ENCODE measurements at places on chromosomes 2 and 18.

GRCh38 chr2:24404491-24404921 is 44.2 kb upstream of the ITSN2 start:
- DNase-seq = peak; percentile 33
- peaks cover 8% of the 10 kb centered on the region for H3K4me1 ChIP-seq
- no peaks in the 10 kb centered on the region for H3K27me3 ChIP-seq
- no peak overlapping the region for H3K27ac ChIP-seq
- H3K4me3 ChIP-seq = no peak overlapping the region

GRCh38 chr2:222747526-222748160 is 76.2 kb downstream of the MOGAT1 start:
- no peak for DNase-seq
- no peak overlapping the region for H3K4me3 ChIP-seq
- H3K27me3 ChIP-seq = no peaks in the 10 kb centered on the region
- H3K27ac ChIP-seq = no peak overlapping the region
- no peaks in the 10 kb centered on the region for H3K36me3 ChIP-seq
- no peaks in the 10 kb centered on the region for H3K4me1 ChIP-seq

DNA sequence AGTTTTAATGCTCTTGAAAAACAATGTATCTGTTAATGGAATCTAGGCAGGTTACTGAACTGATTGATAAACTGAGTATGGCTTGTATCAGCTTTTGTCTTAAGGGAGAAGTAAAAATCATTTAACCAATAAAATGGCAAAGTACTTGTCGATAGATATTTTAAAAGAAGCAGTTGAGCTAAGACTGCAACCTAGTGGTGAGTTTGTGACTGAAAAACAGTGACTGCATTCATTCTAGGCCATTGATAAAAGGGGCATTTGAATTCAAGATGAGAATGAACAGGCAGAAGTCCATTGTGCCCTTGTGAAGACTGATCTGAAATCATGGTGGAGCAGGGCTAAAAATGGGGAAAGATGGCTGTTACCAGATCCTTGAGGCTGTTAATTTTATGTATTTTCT is 59.4 kb upstream of the MSTN start:
- H3K4me3 ChIP-seq = no peak overlapping the region
- peak; percentile 39 for DNase-seq
- no peaks in the 10 kb centered on the region for H3K27me3 ChIP-seq
- H3K27ac ChIP-seq = no peak overlapping the region

DNA sequence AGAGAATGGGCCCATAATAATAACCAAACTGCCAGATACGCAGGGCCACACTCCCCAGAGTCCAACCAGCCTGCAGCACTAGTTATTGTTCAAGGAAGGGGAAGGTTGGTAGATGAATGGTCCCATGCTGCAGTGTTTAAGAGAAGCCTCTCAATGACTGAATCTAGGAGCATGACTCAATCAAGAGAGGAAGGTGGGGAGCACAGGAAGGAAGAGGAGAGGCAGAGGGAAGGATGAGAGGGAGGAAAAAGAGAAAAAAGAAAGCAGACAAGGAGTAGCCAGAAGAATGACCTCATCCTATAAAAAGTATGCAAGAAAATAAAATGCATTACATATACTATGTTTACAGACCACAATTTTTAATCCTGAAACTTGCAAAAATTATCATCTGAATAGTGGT is 174.5 kb downstream of the TCF4 start:
- peaks cover 54% of the 10 kb centered on the region for H3K4me1 ChIP-seq
- DNase-seq = no peak
- no peak overlapping the region for H3K4me3 ChIP-seq
- no peaks in the 10 kb centered on the region for H3K27me3 ChIP-seq

GRCh38 chr2:64273524-64274398 is 129.5 kb upstream of the PELI1 start:
- no peaks in the 10 kb centered on the region for H3K36me3 ChIP-seq
- H3K4me3 ChIP-seq = peak overlapping the region; percentile 8
- DNase-seq = peak; percentile 97
- peak overlapping the region; percentile 89 for H3K27ac ChIP-seq

- no peak overlapping the region for H3K4me3 ChIP-seq
- H3K27me3 ChIP-seq = no peaks in the 10 kb centered on the region
- DNase-seq = peak; percentile 70
- H3K4me1 ChIP-seq = peaks cover 11% of the 10 kb centered on the region
Measured at GRCh38 chr18:32668956-32669355, 103.9 kb downstream of the KLHL14 start.

GRCh38 chr2:132884705-132885104 is 214.7 kb upstream of the LYPD1 start:
- no peak overlapping the region for H3K4me3 ChIP-seq
- H3K27ac ChIP-seq = no peak overlapping the region
- no peaks in the 10 kb centered on the region for H3K36me3 ChIP-seq
- peaks cover 7% of the 10 kb centered on the region for H3K4me1 ChIP-seq
- H3K27me3 ChIP-seq = no peaks in the 10 kb centered on the region
- peak; percentile 7 for DNase-seq

- H3K4me3 ChIP-seq = no peak overlapping the region
- no peaks in the 10 kb centered on the region for H3K36me3 ChIP-seq
- H3K4me1 ChIP-seq = no peaks in the 10 kb centered on the region
- no peak overlapping the region for H3K27ac ChIP-seq
Measured at GRCh38 chr2:239957681-239958472, 67.3 kb downstream of the NDUFA10 start.

DNA sequence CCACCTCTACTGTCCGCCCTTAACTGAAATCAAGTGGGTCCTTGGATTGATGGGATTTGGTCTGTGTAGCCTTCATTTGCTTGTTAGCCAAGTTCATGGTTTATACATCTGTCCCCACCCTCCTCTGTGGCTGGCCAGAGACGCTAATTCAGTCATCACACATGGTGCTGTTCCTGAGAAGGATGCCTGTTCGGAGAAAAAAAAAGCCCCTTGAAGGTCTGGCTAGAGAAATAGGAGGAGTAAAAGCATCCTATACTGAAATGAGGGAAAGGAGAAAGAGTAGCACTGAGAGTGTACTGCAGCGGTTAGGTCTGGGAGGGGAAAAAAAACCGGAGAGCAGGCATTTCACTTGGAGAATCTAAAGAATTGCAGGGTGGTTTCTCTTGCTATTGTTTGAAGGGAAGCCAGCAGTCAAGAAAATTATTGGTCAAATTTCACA is 180.6 kb upstream of the EPAS1 start:
- no peaks in the 10 kb centered on the region for H3K27me3 ChIP-seq
- no peaks in the 10 kb centered on the region for H3K4me1 ChIP-seq
- H3K36me3 ChIP-seq = no peaks in the 10 kb centered on the region
- no peak overlapping the region for H3K27ac ChIP-seq

- peak overlapping the region; percentile 88 for H3K27ac ChIP-seq
- peaks cover 3% of the 10 kb centered on the region for H3K4me1 ChIP-seq
- no peaks in the 10 kb centered on the region for H3K27me3 ChIP-seq
- peaks cover 61% of the 10 kb centered on the region for H3K36me3 ChIP-seq
- H3K4me3 ChIP-seq = peak overlapping the region; percentile 73
- DNase-seq = peak; percentile 91
Measured at GRCh38 chr2:176111309-176111663, 4.2 kb downstream of the HOXD11 start.

DNA sequence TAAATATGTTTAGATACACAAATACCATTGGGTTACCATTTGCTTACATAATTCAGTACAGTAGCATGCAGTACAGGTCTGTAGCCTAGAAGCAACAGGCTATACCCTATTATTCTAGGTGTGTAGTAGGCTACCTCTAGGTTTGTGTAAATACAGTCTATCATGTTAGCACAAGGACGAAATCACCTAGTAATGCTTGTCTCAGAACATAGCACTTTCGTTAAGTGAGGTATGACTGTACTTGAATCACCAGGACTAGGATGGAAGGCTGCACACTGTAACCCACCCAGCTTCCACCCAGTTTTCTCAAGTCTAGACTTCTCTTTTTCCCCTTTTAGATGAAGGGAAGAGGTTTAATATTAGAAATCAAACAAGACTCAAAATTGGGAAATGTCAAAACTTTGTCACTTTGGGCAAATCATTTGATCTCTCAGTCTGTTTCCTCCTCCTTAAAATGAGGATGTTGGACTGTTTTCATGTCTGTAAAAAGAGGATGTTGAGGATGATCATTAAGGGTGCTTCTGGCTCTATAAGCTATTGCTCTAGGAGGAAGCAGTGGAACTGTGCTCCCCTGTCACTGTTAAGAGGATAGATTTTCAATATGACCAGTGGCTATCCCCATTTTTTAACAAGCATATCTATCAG is 3.7 kb upstream of the SOCS6 start:
- H3K4me1 ChIP-seq = peaks cover 7% of the 10 kb centered on the region
- no peak for DNase-seq
- H3K27me3 ChIP-seq = no peaks in the 10 kb centered on the region
- H3K27ac ChIP-seq = no peak overlapping the region
- no peaks in the 10 kb centered on the region for H3K36me3 ChIP-seq

DNA sequence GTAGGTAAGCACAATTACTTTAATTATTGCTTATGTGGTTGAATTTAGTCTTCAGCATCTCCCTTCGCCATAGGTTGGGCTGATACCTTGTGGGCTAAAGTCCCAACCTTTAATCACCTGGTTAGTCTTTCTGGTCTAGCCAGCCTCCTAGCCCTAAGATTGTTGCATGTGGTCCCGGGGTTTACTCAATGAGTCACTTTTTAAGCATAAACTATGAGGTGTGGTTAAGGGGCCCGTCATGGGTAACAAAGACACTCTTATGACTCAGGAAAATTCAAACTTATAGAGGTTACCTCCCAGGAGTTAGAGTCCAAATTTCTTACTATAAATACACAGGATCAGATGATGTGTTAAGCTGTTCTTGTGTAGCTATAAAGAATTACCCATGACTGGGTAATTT is 841.6 kb downstream of the TRIB2 start:
- peaks cover 6% of the 10 kb centered on the region for H3K27me3 ChIP-seq
- H3K27ac ChIP-seq = no peak overlapping the region
- H3K4me3 ChIP-seq = no peak overlapping the region
- DNase-seq = no peak
- H3K4me1 ChIP-seq = no peaks in the 10 kb centered on the region
- no peaks in the 10 kb centered on the region for H3K36me3 ChIP-seq

- peaks cover 32% of the 10 kb centered on the region for H3K4me1 ChIP-seq
- H3K36me3 ChIP-seq = no peaks in the 10 kb centered on the region
- H3K27me3 ChIP-seq = no peaks in the 10 kb centered on the region
- H3K4me3 ChIP-seq = no peak overlapping the region
Measured at GRCh38 chr2:3284657-3285630, 92.7 kb downstream of the EIPR1 start.

DNA sequence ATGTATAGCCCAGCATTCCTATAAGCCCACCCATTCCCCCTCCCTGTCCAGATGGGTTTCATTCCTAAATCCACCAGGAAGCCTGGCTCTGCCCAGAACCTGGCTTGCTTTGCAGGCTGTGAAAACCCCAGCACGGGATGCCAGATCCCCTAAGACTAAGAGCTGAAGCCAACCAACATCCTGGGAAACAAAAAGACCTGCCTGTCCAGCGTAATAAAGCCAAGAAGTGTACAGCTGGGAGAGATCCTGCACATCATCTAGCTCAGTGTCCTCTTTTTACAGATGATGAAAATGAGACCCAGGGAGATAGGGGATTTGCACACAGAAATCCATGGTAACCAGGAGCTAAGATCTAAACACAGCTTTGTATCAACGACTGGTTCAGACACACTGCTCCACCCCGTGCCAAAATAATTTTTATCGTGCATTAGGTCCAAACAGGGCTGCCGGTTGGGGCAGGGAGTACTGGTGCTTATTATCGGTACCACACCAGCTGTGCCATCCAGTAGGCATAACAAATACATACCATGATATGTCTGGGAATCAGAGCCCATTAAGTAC is 2.9 kb downstream of the RND3 start:
- H3K36me3 ChIP-seq = no peaks in the 10 kb centered on the region
- H3K4me3 ChIP-seq = peak overlapping the region; percentile 67

DNA sequence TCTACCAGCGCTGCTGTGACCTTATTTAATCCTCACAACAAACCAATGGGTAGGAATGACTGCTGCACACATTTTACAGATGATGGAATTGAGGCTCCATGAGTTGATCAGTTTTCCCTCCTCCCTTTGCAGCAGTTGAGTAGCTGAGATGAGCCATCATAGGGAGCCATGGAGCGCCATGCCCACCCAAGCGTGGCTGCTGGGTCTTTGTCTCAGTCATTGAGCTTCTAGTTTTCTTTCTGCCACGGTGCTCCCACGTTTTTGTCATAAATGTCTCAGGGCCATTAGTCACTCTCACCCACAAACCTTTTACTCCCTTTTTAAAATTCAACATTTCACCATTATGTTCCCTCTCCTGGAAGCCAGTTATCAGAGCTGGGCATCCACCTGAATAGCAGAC is 45.8 kb downstream of the TMEM17 start:
- H3K27ac ChIP-seq = no peak overlapping the region
- H3K4me1 ChIP-seq = no peaks in the 10 kb centered on the region
- H3K4me3 ChIP-seq = no peak overlapping the region
- DNase-seq = no peak
- H3K36me3 ChIP-seq = no peaks in the 10 kb centered on the region
- no peaks in the 10 kb centered on the region for H3K27me3 ChIP-seq

- H3K4me1 ChIP-seq = no peaks in the 10 kb centered on the region
- no peaks in the 10 kb centered on the region for H3K36me3 ChIP-seq
- DNase-seq = peak; percentile 67
- no peak overlapping the region for H3K4me3 ChIP-seq
Measured at GRCh38 chr2:168120730-168121129, 126.7 kb downstream of the STK39 start.

DNA sequence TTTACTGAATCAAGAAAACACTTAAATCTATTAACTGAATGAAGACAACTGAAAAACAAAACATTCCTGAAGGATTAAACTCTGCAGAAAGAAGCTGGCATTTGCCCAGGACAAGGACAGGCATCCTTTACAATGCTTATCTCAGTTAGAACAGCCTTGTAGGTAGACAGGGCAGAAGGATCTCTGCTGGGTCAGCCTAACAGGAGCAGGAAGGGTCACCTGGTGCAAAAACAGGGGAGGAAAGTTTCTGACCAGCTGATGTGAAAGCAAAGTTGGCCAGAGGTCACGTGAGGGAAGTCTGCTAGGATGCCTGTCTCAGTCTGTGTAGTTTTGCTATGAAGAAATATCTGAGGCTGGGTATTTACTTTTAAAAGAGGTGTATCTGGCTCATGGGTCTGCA is 348.6 kb downstream of the ANAPC1 start:
- peaks cover 11% of the 10 kb centered on the region for H3K4me1 ChIP-seq
- no peak for DNase-seq
- H3K27me3 ChIP-seq = no peaks in the 10 kb centered on the region
- H3K36me3 ChIP-seq = no peaks in the 10 kb centered on the region
- H3K27ac ChIP-seq = no peak overlapping the region
- no peak overlapping the region for H3K4me3 ChIP-seq

- DNase-seq = no peak
- H3K36me3 ChIP-seq = no peaks in the 10 kb centered on the region
- H3K27ac ChIP-seq = no peak within 1 kb of the TSS
- no peaks in the 10 kb centered on the region for H3K4me1 ChIP-seq
- no peak within 1 kb of the TSS for H3K4me3 ChIP-seq
Measured at GRCh38 chr2:157443795-157444640, at the start of gene CYTIP. TSS of gene CYTIP (minus strand) at chr2:157444089. CDS start at chr2:157444020, 69 bp downstream.

- no peak for DNase-seq
- no peak overlapping the region for H3K4me3 ChIP-seq
- no peaks in the 10 kb centered on the region for H3K36me3 ChIP-seq
- no peak overlapping the region for H3K27ac ChIP-seq
- no peaks in the 10 kb centered on the region for H3K27me3 ChIP-seq
- no peaks in the 10 kb centered on the region for H3K4me1 ChIP-seq
Measured at GRCh38 chr2:238457927-238458324, 31.2 kb downstream of the ASB1 start.
